ENCODE measurements at places on chromosomes 1 and 21.

- DNase-seq = no peak
These were observed 144.7 kb upstream of the JUN start for GRCh38 chr1:58928514-58928913.

DNA sequence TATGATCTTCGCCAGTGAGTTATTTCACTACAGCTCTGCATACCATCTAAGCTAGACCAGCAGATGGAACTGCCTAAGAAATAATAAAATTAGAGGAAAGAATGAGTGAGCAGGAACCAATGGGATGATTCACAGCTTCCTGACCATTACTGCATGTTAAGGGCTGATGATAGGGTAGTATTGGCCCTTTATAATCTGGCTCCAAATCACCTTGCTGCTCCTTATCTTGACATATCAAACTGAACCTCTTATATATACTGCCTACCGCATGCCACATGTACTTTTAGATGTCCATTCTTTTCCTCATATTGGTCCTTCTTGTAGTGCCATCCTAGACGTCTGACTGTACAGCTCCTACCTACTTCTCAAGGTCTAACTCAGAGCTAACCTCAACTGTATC is 524.4 kb downstream of the DPYD start:
- peak; percentile 65 for DNase-seq

DNA sequence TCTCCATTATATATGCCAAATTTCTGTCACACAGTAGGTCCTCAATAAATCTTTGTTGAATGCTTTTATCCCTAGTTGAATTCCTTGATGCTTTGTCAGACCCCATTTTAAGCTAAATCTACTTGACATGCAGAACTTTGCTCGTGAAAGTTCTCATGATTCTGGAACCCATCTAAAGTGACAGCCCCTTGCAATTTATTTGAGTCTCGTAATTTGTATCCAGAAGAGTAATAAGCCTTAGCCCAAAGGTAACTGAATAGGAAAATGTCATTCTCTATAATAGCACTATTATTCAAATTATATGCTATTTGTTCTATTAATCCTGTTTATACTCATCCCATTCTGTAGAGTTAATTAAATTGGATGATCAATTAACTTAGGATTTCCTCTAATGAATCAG is 466.6 kb upstream of the OLFM3 start:
- DNase-seq = no peak

GRCh38 chr1:218718977-218719376 is 373.8 kb downstream of the TGFB2 start:
- DNase-seq = peak; percentile 98

DNA sequence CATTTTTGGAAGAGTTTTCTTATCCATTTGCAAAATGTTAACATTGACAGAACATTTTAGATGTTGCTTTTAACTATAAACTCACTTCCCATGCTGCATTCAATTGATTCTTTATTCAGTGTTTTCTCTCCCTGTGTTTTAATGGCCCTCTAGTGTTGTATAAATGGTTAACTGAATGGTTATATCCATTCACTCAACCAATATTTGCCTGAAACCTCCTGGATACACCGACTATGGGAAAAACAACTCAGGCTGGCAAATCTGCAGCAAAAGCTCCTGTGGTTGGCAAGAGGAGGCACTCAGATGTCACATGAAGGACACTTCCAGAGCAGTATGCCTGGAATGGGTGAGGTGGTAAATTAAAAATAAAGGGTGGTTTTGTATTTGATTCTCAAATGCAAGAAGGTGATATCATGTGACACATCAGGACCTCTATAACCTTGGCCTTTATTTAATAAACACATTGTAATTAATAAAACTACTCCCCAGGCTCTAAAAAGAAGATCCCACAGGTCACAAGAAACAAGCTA is 107.6 kb downstream of the BCAR3 start:
- no peak for DNase-seq

GRCh38 chr1:89578151-89578550 is 53.5 kb downstream of the LRRC8B start:
- DNase-seq = peak; percentile 46

DNA sequence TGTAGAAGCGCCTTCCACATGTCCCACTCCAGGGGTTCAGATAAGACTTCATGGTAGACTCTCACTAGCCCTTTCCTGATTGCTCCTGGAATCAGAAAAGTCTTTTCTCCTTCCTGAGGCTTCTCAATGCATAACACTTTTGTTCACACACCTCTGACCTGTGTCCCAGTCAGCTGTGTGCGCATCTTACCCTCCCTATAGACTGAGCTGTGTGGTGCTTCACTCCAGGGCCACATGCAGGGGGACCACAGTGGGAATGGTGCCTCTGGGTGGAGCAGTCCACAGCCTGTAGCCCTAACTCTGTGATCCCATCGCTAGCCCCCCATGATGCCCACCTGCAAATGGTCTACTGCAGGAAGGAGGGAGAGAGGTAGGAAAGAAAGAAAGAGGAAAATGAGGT is 84.0 kb upstream of the TLR5 start:
- DNase-seq = no peak

DNA sequence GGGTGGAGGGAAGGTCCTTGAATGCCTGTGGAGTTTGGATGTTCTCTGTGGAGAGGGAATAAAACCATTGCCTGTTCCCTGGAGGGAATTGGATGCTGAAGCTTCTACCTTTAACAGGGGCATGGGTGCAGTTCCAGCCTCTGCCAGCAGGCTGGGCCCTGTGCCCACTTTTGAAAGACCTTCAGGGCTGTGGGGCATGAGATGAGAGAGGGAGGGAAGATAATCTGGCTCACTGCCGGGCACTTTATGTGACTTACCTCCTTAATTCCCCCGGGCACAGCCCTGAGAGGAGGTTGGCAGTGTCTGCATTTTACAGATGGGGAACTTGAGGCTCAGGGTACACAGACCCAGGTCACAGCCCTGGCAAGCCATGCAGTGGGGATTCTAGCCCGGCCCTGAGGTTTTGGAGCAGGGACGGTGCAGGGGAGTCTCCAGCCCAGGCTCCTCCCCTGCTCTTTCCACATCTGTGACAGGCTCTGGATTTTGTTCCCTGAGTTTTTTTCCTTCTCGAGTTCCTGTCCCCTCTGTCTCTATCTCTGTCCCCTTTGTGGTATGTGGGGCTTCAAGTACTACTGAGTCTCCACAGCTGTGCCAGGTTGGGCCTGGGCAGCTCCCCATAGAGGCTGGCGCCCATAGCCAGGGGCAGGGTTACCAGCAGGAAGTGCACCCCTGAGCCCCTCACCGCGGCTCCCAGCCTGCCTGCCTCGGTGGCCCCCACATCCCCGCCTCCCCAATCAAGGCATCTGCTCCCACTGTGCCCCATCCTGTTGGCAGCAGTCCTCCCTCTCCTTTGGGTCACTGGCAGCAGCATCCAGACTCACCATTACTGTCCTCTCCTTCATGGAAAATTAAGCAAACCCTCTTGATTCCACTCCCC is 14.0 kb upstream of the THEMIS2 start:
- DNase-seq = peak; percentile 78

- DNase-seq = no peak
These were observed 1353.1 kb upstream of the ADGRL4 start for GRCh38 chr1:80359666-80360065.

GRCh38 chr1:50538476-50538875 is 115.2 kb upstream of the DMRTA2 start:
- peak; percentile 56 for DNase-seq

DNA sequence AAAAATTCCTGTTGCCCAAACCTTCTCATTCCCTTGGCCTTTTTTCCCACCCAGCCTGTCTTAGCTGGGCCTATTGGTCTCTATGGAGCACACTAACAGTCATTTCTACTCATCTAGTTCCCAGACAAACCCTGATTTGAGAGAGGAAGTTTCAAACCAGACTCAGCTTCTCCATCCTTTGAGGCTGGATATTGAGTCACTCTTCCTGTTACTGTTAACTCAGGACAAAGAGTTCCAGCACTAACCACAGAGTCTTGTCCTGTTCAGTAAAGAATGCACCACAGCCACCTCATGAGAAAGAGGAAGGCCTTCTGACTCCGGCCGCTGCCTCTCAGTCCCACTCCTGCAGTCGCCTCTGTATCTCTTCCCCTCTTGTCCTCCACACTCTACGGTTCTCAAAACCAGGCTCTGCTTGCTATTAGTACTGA is 137.8 kb downstream of the PTPRC start:
- DNase-seq = peak; percentile 99

DNA sequence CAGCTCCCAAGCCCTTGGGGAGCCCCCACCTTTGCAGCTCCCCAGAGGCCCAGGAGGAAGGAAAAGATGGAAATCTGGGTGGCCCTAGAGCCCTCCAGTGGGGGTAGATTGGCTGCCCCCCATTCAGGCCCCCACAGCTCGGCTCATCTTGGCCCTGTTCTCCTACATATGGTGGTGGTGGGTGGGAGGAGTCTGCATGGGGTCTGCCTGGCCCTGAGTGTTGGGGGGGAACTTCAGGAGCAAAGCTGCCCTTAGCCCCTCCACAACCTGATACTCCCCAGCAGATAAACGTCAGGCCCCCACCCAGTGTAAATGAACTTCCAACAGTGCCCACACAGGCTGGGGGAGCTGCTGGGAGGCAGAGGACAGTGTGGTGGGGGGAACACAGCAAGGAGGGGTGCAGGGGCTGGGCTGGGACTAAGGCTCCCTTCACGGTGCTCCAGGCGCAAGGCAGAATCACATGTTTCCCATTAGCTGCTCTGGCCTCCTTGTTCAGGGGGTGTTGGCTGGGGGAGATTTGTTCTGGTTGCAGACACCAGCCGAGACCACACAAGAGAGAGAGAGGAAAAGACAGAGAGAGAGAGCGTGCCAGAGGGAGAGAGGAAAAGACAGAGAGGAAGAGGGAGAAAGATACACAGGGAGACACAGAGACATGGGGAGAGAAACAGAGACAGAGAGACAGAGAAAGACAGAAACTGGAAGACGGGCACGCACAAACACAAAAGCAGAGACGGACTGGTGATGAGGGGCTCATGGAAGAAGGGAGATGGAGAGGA is 42.6 kb downstream of the AHDC1 start:
- DNase-seq = no peak

- peak; percentile 81 for DNase-seq
These were observed 378 bp upstream of the NUP210L start for GRCh38 chr1:154155251-154155650.

DNA sequence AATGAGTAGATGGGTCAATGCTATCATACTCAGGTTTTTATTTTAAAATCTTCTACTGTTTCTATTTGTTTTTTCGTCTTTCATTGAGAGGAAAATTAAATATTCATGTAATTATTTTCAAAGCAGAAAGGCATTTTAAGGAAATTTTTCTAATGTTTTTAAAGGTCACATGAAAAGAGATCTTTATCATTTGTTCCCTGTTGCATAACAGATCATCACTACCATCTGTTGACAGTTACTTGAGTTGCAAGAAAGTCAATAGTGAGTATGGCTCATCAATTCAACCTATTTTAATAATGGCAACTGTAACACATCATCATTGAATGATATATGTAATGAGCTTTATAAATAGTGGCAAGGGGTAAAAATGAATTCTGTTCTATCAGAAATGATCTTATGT is 369.7 kb downstream of the DPYD start:
- DNase-seq = peak; percentile 6

DNA sequence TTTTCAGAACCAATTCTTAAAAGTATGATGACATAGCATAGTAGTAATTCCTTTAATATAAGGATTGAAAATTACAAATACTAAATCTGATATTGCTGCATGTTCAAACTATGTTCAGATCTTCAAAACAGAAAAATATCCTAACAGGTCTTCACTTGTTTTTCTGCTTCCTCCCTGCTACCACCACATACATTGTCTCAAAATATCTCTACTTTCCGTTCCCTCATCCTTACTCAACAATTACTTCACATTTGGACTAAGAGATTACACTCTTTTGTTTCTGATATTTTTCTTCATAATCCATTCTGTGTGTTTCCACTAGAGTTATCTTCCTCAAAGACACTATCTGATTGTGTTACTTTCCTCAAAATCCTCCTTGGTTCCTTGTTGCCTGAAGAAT is 125.1 kb downstream of the NEK7 start:
- DNase-seq = no peak

GRCh38 chr1:243596431-243597062 is 253.5 kb downstream of the AKT3 start:
- peak; percentile 98 for DNase-seq

DNA sequence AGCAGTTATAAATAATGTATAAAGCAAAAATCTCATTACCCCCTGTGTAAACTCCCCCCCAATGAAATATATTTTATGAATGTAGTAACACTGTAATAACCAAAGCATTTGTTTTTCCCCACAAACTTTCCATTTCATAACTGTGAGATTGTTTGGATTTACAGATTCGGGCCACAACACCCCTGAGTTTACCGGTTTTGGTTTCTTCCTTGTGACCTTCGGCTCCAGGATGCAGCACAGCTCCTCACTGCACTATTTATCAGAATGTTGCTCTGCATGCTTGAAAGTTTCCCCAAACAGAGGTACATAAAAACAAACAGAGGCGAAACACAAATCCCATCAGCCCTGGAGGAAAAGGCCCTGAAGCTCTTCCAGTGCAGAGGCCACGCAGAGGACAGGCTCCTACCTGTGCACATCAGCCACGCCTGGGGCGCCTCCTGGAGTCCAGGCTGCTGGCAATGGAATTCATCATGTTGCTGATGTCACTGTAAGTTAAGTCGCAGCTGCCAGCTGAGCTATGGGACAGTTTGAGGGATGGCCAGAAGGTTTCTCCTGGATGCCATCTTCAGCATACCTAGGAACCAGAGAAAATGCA is 122.0 kb downstream of the LMO4 start:
- no peak for DNase-seq

- no peak for DNase-seq
These were observed 576.1 kb upstream of the RGS18 start for GRCh38 chr1:191582169-191582568.

GRCh38 chr1:213820362-213821149 is 167.2 kb upstream of the PROX1 start:
- DNase-seq = no peak

- peak; percentile 84 for DNase-seq
These were observed 252.5 kb upstream of the C1orf105 start for GRCh38 chr1:172167796-172168596.

- no peak for DNase-seq
These were observed 15.5 kb downstream of the IBA57 start for GRCh38 chr1:228180959-228181644.

DNA sequence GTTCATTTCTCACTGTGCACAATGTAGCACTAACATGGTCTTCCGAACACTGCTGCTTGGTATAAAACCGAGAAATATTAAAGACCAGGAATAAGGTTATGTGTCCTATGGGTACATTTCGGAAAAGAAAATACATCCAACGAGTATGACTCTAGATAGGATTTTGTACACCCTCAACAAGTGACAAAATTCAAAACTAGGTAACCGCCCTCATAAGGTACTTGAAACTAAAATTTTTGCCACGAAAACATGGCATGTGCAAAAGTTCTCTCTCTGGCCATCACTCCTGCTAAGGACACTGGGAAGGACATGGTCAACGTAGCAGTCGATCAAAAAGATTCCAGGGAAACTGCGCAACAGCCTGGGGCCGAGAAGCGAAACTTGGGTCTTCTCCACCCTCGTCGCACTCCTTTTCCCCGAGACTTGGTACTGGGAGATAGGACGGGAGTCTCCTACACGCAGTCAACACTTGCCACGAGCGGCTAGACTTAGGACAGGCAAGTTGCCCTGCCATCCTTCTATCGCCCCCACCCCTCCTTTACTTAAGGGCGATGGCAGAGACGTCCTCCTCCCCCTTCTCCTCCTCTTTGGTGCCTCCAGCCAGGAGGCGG is 338 bp upstream of the TOR1AIP1 start:
- peak; percentile 94 for DNase-seq

Measured in iris pigment epithelial cell (primary cell).